DMS79 (cell line): ENCODE measurements at places on chromosomes 4 and X.

- no peak for DNase-seq
Measured at GRCh38 chr4:33714971-33715370, 2529.3 kb downstream of the ARAP2 start.

DNA sequence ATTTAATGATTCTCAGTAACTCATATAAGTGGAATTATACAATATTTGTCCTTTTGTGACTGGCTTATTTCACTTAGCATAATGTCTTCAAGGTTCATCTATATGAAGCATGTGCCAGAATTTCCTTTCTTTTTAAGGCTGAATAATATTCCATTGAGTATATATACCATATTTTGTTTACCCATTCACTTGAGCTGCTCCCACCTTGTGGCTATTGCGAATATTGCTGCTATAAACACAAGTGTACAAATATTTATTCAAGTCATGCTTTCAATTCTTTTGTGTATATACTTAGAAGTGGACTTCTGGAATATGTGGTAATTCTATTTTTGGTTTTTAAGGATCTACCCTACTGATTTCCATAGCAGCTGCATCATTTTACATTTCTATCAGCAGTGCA lies 219.1 kb downstream of the MID1 start:
- DNase-seq = no peak

DNA sequence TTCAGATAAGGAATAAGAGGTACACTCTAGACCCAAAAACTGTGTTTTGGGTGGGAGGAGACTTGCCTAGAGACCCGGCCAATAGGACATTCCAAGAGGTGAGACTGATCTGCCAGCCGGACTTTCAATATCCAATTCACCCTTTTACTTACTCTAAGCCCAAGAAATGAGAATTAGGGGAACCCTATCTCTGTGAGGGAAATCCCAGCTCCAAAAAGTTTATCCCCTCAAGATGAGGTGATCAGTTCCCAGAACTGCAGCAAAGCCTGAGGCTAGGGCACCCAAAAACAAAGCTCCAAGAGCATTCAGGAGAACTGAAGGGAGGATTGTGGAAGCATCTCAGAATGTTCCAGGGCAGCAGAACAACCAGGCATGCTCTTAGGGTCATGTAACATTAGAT lies 251.7 kb downstream of the PTTG2 start:
- no peak for DNase-seq

GRCh38 chr4:53307819-53308780 lies 57.8 kb downstream of the SCFD2 start:
- no peak for DNase-seq

- DNase-seq = no peak
Measured at GRCh38 chrX:9310616-9311015, 154.2 kb upstream of the TBL1X start.
